ENCODE measurements at places on chromosomes 6 and 20.

DNA sequence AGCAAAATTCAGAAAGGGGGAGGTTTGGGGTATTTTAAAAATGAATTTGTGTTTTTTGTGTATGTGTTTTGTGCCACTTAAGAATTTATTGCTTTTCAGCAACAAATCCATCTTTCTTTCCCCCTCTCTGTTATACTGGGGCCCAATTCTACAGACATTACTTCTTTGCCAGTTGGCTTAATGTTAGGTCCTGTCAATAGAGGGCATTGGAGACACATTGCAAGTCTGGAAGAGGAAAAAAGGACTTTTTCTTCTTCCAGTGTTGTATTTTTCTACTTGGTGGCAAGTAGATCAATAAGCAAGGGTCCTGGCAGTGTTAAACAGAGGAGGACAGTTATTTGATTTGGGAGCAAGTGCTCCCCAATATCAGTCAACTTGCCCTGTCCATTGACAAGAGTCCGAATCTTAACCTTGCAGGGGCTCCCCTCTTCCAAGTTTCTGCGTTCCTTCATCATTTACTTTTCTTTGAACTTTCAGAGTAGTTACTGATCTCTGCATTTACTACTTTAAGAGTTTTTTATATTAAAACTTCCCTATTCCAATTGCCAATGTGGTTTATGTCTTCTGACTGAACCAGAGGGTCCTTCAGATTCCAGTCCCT, 23.4 kb downstream of the SCML4 start:
- DNase-seq = no peak

- DNase-seq = no peak
Measured at GRCh38 chr6:31053873-31054272, 43.6 kb downstream of the MUC22 start.

DNA sequence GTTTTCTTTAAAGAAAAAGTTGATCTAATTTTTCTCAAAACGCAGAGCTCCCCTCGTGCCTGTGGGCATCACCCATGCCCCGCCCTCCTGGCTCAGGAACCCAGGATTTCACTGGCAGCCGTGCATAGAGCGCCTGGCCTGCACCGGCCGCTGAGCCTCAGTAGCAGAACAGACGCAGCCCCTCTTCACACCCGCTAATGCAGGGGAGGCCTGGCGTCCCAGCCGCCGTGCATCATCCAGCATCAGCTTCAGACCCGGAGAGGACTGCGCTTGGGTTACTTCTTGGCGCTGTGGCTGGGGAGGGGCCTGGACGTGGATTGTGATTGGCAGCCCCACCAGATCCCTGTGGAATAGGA, 18.1 kb downstream of the RBM38 start:
- DNase-seq = no peak

GRCh38 chr20:36113036-36113435, 41.5 kb upstream of the EPB41L1 start:
- DNase-seq = no peak

GRCh38 chr20:1537731-1538058, 19.8 kb downstream of the SIRPD start:
- no peak for DNase-seq

DNA sequence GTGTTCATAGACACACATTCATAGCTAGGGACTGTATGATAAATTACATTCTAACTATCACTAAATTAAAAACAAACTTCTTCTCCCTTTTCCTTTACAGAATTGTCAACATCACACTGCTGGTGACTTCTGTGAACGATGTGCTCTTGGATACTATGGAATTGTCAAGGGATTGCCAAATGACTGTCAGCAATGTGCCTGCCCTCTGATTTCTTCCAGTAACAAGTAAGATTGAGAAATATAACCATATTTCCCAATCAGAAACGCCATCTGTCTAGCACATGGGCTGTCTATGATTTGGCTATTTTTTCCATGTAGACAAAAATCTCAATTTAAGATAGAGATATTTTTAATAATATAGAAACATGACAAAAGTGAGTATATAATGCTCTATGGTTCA, 367.7 kb downstream of the ARHGAP18 start:
- no peak for DNase-seq

DNA sequence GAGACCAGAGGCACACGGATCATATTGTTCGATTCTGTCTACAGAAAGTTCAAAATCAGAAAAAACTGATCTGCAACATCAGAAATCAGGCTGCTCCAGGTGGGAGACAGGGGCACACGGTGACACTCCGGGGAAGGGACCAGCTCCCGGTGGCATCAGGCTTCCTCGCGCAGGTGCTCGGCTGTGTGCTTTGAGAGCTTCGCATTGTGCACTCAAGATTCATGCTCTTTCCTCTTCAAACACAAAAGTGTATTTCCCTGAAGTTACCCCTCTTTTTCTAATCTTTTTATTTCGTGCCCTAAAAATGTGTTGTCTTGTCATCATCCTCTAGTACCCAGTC, 108.1 kb downstream of the DLL1 start:
- DNase-seq = no peak

Data from stimulated activated CD4-positive, alpha-beta T cell treated with anti-CD3 and anti-CD28 coated beads, TNF-alpha, amount 100 ng/mL, for 4 hours (primary cell).